ENCODE measurements at places on chromosomes 4 and X. TPM values are rescaled to one million over a fixed set of nuclear protein-coding genes. Genes with fewer than 3 reads are reported as not detected.

GRCh38 chr4:5051278-5052203, at the start of gene STK32B:
STK32B (plus strand) TSS chr4:5051480.
- DNase-seq = no peak

DNA sequence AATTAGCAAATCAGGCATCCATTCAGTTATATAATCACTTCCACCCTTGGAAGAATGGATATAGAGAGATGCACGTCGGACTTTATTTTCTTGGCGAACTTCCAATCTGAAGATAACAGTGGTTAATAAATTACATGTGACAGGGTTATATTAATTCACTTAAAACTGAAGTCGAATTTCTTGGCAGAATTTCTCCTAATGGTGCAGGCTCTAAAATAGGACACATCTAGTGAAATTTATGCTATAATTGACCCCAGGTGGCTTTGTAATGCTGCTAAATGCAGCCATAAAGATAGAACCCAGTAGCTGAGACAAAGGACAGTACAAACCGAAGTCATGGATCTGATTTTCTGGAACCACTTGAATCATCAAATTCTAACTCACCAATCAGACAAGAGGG, 20.8 kb upstream of the SLC10A4 start:
- no peak for DNase-seq

DNA sequence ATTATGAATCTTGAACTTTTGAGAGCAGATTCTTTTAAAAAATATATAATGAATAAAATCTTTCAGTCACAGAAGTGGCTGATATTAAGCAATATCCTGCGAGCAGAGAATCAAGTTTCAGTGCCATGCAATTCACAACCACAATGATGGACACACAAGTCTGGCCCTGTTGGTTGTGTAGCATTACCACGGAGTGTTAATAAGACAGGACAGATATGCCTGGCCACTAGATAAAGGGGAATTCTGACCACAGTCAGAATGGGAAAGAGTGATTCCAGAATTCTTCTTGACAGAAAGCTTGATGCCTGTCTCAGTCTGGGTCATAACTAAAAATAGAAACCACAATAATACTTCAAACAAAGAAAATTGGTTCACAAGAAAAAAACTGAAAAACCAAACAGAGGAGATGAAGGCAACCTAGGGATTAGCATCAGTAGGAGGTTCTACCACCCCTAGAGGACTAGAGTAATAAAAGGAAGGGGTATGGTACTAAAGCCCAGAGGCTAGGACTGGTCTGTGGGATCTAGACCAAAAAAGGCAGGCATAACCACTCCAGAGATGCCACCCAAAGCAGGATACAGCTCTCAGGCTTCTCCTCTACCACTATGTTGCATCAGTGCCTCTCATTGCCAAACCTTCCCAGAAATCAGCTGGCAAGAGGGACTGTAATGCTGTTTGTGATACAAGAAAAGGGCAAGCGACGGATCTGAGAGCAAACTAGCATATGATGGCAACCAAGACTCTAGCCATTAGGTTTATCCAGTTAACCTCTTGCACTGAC, 59.0 kb downstream of the RNF150 start:
- no peak for DNase-seq

HAND2 gene
- total RNA-seq = not detected

PLXNB3 gene
- not detected for total RNA-seq

Measured in OCI-LY7 (cell line).